ENCODE measurements at places on chromosomes 6 and 20.

DNA sequence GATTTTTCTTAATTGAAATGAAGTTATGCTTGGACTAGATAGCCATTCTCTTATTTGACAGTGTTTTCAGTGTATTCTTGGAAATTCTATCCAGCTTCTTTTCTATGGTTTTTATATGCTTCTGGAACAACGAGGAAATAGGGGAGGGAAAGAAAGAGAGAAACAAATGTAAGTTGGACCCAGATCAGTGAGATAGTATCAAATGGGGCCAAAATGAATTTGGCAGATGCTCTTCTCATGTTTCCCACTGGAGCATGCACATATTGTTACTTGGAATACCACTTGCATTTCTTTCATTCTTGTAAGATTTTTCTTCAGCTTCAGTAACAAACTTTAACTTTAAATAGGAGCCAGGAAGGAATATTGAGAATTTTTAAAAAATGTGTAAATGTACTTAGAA is 312.3 kb downstream of the PRL start:
- DNase-seq: no peak

DNA sequence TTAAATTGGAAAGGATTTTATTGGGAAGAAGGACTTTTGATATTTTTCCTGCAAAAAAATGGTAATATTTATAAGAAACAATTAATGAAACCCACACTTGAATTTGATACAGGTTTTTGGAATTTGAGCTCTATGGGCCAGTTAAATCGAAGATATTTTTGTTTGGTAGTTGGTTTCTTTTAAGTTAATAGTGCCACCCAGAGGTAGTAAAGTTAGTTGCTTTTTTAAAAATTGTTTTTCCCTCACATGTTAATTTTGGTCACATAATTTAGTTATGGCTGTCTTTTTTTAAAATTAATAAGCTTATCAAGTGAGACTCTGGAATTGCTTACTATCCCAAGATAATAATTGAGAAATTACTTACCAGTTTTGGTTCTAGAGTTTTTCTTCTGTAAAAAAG is 7.1 kb downstream of the PRIM2 start:
- no peak for DNase-seq

GRCh38 chr6:167757249-167757648 is 69.5 kb upstream of the AFDN start:
- no peak for DNase-seq

GRCh38 chr20:31712564-31713311 is 9.9 kb downstream of the BCL2L1 start:
- no peak for DNase-seq

- DNase-seq: no peak
These were observed 32.1 kb downstream of the PSMG4 start for GRCh38 chr6:3290931-3291211.

DNA sequence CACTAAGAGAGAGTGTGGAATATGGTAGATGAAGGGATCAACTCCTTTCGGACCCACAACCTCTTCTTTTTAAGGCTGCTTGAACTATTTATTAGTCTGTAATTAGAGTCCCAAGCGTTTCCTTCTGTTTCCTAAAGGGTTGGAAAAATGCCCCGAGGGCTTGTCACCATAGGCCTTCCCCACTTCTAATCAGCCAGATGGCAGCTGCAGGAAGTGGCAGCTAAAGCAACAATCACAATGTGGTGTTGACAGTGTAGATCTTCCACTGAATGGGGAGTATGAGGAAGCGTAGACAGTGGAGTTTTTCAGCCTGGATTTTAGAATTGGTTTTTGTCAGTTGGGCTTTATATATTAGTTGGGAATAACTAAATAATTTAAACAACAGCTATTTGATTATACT is 40.6 kb downstream of the SLC35D3 start:
- no peak for DNase-seq

GRCh38 chr20:2162823-2163166 is 61.2 kb downstream of the STK35 start:
- no peak for DNase-seq

GRCh38 chr20:10423735-10424134 is 10.3 kb downstream of the MKKS start:
- no peak for DNase-seq

DNA sequence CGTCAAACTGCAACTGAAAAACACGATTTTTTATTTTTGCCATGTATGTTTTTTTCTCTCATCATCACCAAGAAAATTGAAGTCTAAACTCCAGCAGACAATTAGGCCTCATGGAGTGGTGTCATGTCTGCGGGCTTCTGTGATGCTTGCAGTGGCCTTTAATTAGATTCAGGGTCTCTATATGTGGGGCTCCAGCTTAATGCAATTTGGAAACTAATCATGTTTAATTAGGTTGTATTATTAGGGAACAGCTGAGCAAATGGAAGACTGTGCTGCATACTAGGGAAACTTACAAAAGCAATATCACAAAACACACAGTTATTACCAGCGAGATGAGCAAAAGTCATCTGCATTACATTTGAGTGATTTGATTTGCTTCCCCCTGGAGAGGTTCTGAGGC is 132.9 kb upstream of the PMEPA1 start:
- no peak for DNase-seq

DNA sequence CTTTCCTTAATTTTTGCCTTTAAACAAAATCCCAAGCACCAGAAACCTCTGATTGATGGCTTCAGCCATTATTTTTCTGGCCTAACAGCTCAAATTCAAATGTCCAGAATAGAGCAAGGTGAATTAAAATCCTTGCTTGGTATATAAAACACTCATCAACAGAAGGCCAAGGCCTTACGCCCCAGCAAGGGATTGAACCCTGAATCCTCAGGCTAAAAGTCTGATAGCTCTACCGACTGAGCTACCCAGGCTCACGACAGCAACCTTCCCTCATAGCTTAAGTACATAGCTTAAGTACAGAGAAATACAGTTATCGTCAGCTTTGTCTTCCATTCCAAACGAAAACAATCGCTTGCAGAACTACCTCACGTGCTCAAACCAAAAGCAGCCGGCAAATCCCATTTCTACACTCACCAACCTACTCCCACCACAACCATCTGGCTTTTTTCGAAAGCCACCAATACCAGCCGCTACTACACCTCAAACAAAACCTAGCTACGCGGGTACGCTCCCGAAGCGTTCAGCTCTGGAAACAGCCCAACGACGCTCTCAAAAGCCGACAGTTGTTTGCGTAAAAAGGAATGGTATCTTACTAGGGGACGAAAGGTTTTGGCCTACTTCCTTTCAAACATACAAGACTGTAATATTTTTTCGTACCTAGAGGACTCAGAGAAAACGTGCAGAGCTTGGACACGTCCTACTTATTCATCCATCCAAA is 167.5 kb downstream of the GPX5 start:
- DNase-seq: no peak

DNA sequence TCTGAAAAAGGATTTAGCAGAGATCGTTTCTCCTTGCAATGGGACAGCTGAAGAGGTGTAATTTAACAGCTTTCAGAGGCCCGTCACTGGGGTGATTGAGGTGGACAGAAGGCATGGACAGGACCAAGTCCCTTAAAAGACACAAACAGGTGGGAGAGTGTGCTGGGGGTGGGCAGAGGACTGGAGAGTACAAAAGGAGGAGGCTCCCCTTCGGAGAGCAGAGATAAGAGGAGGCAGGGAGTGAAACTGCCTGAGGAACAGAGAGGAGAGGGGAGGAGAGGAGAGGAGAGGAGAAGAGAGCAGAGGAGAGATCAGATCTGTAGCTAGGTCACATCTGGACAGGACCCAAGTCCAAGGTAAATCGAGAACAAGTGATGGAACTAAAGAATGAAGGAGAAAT is 48.6 kb upstream of the PKHD1 start:
- DNase-seq: no peak

GRCh38 chr6:14046476-14047068 is 71.0 kb upstream of the CD83 start:
- DNase-seq: no peak

- no peak for DNase-seq
These were observed 1.7 kb upstream of the TGM2 start for GRCh38 chr20:38166703-38167233.

GRCh38 chr6:161802231-161802630 is 528.4 kb upstream of the AGPAT4 start:
- no peak for DNase-seq

DNA sequence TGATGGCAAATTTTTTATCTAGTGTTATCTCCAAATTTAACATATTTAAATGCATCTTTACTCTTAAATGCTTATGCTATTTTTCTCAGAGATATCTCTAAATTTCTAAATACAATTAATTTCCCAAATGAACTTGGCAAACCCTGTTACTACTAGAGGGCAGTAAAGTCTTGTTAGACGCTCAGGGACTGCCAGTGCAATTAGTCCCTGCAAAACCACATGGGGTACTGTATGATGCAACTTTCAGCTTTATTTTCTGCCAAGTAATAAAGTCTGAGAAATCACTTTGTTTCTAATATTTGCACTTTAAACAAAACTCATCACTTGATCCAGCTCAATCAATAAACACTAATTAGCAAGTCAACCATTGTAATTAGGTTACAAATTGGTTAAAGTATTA is 76.0 kb upstream of the ADGRB3 start:
- DNase-seq: no peak

DNA sequence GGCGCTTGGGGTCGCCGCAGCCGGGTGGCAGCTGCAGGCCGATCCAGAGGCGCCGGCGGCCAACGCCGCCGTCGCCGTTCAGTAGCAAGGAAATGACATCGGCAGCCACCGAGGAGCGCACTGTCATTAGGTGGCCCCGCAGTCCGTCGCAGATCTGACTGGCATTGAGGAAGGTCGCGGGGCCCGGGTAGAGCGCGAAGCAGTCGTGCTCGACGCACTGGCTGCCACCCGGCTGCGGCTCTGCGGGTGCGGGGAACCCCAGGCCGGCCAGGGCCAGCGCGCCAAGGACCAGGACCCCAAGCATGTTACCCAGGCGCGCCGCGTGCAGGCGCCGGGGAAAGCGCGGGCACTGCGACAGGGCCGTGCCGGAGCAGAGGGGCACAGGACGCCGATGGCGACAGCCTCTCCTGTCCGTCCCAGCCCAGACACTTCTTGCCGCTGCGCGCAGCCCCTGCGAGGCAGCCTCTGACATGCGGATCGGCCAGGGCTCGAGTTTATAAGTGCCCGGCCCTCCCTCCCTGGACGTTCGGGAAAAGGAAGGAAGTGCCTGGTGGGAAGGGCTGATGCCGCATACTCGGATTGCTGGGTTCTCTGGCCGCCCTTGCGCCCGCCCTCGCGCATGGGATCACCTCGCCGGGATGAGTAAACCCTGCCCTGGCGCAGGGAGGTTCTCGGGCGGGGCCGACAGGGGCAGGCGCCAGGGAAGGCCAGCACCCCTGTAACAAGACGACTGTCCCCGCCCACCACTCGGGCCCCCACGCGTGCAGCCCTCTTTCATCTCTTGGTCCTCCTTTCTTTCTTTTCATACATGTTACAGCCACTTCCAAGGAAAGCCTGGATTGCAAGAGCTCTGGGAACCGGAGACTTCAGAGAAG is at the start of gene THBD:
Gene THBD (minus strand): TSS at position 472 of the 875 bp plus-strand sequence. CDS start 168 bp downstream, at position 304.
- DNase-seq: no peak

DNA sequence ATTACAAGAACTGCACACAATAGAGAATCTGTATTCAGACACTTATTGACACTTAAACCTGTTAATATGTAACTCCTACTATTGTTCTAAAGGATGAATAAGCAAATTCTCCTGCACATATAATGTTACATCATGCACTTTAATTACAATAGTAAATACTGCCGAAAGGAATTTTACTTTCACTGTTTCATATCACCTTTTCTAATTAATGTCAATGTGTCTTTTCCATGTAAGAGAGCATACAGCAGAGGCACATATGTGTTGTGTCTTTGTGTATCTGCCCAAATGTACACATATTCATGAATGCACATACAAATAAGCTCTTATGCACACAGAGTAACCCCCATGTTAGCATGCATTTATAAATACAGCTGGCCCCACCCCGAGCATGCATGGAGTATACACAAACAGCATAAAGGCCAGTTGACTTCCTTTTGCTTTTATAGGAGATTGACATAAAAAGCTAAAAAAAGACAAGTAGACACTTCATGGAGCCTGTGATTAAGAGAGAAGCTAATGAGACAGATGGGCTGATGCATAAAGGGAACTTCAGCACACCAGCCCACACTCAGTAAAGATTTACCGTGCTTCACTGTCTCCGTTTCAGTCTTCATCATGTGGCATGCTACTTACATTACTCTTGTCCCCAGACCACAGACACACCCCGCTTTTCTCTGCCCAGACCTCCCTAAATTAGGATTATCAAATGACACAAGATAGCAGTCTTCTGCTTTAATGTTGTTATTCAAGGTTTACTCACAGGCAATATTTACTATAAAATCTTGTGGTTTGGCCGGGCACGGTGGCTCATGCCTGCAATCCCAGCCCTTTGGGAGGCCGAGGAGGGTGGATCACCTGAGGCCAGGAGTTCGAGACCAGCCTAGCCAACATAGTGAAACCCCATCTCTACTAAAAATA is 184.6 kb downstream of the ATXN1 start:
- DNase-seq: no peak

DNA sequence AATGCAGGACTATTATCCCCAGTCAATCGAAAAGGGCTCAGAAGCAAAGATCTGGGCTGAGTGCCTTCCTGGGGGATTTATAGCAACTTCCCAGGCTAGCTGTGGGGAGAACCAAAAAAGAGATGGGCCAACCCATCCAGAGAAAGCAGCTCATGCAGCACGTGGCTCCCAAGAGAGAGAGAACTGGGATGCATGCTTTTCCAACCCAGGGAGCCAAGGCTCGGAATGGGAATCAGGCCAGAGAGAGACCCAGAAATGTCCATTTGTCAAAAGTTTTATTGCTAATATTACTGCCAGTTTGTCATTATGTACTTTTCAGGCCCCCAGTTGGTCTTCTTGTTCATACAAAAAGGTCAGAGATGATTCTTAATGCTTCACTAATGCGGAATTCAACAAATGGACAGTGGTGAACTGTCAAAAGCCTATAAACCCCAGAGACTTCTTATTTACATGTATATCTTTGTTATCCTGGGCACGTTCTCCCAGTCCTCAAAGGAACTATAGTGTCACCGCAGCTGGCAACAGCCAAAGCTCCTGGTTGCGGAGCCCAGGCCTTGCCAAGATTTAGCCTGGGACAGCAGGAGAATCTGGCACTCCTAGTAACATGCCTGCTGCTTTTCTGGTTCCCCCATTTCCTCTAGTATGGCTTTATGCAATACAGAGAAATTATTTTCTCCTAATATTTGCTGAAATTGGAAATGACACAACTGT is 139.1 kb upstream of the POU3F2 start:
- no peak for DNase-seq

- no peak for DNase-seq
These were observed 1.9 kb upstream of the BACH2 start for GRCh38 chr6:90298459-90299053.

DNA sequence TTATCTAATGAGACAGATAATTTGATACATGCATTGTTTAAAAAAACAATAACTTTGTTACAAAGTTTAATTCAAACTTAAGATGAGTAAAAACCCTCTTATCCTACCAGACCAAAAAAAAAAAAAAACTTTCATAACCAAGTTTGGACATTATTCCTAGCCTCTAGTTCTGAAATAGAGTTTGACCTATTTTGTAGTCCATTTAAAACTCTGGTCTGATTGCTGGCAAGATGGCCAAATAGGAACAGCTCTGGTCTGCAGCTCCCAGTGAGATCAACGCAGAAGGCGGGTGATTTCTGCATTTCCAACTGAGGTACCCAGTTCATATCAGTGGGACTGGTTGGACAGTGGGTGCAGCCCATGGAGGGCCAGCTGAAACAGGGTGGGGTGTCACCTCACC is 125.9 kb downstream of the FRK start:
- no peak for DNase-seq

GRCh38 chr6:56913285-56914074 is 41.4 kb upstream of the BEND6 start:
- DNase-seq: no peak
